HFF-Myc (cell line): ENCODE measurements at places on chromosomes 5 and 9.

GRCh38 chr9:20898885-20899554 is 132.4 kb downstream of the HACD4 start:
- no peak for DNase-seq

DNA sequence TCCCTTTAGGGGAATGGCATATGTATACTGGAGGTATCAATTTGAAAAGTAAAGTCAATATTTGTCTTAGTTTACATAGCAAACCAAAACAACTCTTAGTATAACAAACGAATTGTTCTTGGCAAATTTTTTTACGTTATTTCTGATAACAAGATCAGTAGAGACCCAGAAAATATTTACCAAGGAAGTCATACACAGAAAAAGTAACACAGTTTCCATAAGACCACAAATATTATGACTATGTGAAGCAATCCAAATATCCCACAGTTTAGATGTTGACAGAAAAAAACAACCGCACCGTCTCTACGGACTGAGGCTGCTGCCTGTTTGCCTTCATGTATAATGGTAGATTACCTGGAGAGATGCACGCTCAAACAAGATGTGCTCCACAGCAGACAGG is 46.5 kb upstream of the DAPK1 start:
- no peak for DNase-seq

- DNase-seq = no peak
Measured at GRCh38 chr9:615756-616155, 225.7 kb upstream of the DMRT1 start.

GRCh38 chr5:21125238-21125983 is 1137.4 kb upstream of the CDH18 start:
- no peak for DNase-seq

- DNase-seq = no peak
Measured at GRCh38 chr9:6014670-6015270, 654 bp downstream of the RANBP6 start.

GRCh38 chr5:91042936-91043255 is 340.2 kb downstream of the ARRDC3 start:
- DNase-seq = no peak

DNA sequence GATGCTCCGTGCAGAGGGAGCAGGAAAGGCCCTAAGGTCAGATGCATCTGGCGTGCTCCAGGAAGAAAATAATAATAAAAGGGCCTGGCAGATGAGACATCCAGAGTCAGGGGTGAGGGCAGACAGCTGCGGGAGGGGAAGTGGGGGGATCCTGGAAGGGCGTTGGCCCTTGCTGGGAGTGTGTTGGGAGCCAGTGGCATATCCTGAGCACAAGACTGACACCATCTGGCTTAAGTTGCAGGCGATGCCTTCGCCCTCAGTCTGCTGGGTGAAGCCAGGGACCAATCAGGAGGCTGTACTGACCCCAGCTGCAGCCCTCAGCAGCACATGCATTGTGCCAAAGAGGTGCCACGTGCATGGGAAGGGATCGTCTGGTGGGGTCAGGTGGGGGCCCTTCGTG is 3.8 kb downstream of the OR2V2 start:
- DNase-seq = no peak

DNA sequence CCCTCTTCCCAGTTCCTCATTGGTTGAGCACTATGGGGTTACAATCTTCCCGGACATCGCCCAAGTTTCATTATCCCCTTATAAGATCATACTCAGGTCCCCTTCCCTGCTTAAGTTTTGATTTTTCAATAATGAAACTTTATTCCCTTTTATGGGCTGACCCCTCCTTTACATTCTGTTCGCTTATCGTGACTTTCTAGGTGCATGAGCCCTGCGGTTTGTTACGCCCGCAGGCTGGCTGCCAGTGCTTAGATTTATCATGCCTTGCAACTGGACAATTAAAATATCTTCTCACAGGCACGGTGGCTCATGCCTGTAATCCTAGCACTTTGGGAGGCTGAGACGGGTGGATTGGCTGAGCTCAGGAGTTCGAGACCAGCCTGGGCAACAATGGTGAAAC is 127.9 kb upstream of the FER start:
- no peak for DNase-seq
